ENCODE measurements at places on chromosomes 2 and 18.
A peak's percentile ranks its signal among the peaks of the same experiment; 100 is the strongest.

GRCh38 chr2:158477202-158477601, 20.4 kb downstream of the PKP4 start:
- no peak for DNase-seq

DNA sequence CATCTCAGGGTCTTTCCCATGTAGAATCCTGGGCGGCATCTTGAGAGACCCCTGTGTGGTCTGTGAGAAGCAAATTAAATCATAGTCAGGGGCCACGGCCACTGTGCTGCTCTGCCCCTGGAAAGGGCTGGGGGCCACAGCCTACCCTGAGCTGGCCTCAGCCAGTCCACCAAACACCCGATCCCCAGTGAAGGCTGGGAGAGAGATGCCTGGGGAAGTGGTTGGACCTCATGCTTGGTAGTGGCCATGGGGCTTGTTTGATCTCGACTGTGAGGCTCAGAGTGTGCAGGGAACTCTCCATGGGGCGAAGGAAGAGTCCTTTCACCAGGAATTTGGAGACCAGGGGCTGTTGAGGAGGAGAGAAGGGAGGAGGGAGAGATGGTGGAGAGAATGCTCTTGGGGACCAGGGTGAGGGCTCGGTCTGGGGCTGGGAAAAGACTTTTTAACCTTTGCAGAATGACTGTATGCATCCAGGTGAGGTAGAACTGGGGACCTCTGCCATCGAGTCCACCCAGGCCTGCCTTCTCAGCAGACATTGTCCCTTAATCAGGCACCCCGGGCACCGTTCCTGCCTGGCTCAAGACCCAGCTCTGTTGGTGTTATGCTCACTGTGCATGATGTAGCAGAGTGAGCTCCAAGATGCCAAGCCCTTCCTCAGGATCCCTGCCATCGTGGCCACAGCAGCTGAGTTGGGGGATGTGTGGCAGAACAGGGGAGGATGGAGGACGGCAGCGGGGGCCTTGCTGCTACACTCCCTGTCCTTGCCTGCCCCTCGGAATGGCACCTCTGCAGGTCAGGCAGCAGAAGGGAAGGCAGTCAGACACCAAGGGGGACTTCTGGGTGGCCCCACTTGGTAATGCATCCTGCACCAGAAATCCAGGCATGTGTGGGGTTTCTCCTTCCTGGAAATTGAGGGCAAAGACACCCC, 249.9 kb downstream of the DYSF start:
- DNase-seq: no peak

DNA sequence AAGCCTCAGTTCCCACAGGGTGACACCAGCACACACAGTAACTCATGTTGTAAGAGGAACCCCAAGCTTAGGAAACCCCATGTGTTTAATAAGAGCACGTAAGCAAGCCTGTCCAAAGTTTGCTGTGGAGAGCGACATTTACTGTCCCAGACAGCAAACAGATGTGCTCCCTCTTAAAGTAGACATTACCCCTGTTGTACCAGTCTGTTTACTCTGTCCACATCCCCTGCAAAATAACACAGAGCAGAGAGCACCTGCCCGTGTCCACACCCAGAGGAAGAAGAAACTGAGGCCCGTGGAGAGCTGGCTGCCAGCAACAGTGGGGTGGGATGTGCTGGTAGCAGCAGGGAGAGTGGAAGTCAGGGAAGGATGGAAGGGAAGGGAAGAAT, 243.5 kb downstream of the GBX2 start:
- DNase-seq: peak; percentile 17

DNA sequence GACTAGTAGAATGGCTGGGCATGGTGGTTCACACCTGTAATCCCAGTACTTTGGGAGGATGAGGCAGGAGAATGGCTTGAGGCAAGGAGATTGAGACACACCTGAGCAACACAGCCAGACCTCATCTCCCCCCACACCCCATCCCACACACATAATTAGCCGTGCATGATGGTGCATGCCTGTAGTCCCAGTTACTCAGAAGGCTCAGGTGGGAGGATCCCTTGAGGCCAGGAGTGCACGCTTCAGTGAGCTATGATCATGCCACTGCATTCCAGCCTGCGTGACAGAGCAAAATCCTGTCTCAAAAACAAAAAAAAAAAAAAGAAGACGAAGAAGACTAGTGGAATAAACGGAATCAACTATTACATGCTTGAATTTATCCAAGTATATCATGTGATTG, 150.0 kb downstream of the STK39 start:
- no peak for DNase-seq

GRCh38 chr18:40179729-40180461, 1775.1 kb upstream of the PIK3C3 start:
- DNase-seq: no peak

- DNase-seq: no peak
Measured at GRCh38 chr18:66632756-66633155, 28.9 kb upstream of the CDH19 start.

GRCh38 chr2:126187668-126188067, 468.3 kb upstream of the GYPC start:
- peak; percentile 77 for DNase-seq

DNA sequence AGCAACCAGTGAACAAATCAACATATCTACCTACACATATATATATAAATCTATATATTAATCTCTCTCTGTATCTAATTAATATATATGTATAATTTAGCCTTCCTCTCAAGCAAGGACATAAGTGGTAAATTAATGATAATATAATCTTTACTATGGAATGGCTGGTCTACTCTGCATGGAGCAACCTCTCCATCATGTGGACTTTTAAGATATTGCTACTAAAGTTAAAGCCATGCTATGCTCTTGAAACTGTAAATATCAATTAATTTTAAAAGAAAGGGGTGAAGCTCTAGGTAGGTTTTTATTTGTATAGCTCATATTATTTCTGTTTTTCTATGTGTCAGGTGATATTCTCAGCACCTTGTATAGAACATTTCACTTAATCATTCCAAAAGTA, 147.0 kb downstream of the PPP1R1C start:
- peak; percentile 18 for DNase-seq

DNA sequence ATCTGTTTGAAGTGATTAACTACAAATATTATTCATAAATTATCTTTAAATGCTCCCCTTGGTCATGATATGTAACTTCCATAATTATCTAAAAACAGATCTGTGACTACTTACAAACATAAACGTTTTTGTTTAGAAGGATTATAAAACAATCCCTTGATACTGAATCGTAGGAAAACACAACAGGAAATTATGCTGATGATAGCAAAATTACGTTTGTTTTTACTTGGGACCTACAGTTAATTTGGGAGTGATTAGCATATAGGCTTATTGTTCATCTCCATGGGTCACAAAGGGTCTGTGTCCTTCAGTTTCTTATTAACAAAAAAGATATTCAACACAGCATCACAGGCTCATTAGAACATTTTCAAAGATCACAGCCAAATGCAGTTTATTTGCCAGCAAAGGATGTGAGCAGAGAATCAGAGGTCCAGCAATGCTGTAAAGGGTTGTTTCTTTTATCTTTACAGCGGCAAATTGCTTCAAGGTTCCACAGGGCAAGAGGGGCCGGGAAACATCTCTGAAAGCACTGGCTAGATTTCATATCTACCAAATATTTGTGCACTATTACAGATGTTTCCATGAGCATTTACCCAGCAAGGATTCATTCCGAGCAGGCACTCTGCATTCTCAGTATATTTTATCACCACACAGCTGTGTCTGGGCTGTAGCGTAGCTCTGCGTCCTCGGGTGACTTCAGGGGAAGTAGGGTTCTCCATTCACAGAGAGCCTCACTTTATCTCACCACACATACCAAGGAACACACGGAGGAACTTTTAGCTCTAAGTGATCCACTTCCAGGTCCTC, 4.1 kb downstream of the CCDC195 start:
- DNase-seq: no peak

- no peak for DNase-seq
Measured at GRCh38 chr18:13745696-13746095, 19.2 kb downstream of the RNMT start.

DNA sequence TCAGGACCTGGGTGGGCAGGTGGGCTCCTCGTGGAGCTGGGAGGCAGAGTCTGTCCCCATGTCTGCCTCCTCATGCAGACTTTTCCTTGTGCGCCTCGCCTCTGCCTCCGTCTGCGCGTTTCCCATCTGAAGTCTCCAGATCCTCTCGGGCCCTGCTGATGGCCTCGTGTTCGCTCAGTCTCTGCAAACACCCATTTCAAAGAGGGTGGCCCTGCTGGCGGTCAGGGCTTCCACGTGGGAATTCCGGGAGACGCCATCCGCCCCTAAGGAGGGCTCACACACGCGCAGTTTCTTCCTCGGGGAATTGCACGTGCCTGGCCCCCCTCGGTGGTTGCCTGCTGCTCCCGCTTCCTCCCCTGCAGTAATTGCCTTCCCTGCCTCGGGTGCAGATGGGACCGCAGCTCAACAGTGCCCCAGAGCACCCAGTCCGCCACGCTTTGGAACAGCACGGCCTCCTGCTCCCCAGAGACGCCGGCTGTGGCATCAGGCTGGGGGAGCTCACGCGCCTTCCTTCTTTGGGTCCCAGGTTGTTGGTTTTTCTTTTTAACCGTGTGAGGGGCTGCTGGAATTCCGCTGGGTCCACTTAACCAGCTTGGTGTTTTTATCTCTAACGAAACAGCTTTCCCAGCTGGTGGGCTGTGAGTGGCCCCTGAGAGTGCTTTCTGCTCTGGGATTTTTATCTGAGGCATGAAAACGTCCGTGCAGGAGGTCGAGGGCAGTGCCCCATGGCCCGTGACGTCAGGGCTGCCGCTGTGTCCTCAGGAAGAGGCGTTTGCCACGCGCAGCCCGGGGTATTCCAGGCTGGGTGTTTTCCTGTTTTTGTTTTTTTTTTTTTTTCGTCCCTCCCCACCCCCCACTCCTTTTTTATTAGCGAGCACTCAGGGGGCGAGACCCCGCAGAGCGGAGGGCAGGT, 16.1 kb downstream of the NFATC1 start:
- no peak for DNase-seq

DNA sequence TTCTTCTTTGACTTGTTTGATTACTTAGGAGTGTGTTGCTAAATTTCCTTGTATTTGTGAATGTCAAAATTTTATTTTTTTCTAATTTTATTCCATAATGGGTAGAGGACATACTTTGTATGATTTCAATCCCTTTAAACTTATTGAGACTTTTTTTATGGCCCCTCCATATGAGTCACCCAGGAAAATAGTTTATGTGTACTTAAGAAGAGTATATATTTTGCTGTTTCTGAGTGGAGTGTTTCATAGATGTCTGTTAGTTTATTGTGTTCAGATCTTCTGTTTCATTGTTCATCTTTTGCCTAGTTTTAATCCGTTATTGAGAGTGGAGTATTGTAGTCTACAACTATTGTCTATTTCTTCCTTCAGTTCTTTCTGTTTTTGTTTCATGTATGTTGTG, 81.9 kb downstream of the EPB41L5 start:
- peak; percentile 29 for DNase-seq

DNA sequence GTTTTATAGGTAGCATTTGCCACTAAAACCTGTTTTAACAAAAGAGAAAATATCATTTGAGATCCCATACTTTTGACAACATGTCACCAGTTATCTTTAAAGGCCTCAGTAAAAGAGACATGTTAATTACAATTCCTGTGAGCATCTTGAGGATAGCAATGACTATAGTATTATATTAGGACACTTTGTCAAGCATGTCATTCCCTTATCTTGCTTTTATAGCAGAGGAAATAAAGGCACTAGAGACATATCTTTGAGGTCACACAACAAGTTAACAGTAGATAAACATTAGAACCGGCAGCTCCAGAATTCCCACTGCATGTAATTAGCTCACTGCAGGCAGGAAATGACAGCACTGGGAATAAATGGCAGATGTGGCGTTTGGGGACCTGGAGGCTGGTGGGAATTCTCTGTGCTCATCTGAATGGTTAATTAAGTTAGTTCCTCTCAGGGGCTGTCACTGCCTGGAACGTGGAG, 25.9 kb downstream of the LYPD6B start:
- DNase-seq: peak; percentile 82

DNA sequence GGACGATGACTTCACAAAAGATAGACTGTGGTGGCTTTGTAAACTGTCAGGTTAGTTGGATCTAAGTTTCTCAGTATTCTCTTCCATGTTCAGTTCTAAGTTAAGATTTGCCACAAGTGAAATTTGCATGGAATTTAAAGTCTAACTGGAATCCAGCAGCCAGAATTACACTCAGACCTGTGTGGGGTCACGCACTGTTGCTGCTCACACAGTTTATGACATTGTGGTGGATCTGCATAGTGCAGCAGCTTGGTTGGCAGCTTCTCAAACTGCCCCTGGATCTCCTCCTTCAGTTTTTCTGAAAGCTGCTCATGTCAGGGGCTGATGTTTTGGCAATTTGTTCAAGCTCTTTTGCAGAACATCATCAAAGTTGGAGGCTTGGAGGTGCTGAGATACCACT, 228.1 kb upstream of the KCNJ3 start:
- no peak for DNase-seq

DNA sequence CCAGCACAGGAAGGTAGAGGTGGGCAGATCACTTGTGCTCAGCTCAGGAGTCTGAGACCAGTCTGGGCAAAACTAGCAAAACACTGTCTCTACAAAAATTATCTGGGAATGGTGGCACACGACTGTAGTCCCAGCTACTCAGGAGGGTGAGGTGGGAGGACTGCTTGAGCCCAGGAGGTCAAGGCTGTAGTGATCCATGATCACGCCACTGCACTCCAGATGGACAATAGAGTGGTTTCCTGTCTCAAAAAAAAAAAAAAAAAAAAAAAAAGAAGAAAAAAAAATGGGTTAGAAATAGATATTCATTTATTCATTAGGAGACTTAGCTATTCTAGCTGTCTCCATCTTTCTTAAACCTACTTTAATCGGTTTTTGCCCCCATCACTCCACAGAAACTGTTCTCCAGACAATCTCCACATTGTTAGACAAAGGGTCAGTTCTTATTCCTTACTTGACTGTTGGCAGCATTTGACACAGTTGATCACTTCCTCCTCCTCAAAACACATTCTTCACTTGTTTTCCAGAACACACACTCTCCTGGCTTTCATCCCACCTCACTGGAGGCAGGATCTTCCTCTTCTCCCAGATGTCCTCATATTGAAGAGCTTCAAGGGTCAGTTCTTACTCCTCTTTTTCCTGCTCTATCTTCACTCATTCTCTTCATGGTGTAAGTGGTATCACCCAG, 103.1 kb downstream of the DTNB start:
- no peak for DNase-seq

GRCh38 chr2:27752551-27753237, 18.8 kb upstream of the MRPL33 start:
- DNase-seq: no peak

- no peak for DNase-seq
Measured at GRCh38 chr2:160108646-160109045, 46.2 kb upstream of the PLA2R1 start.

DNA sequence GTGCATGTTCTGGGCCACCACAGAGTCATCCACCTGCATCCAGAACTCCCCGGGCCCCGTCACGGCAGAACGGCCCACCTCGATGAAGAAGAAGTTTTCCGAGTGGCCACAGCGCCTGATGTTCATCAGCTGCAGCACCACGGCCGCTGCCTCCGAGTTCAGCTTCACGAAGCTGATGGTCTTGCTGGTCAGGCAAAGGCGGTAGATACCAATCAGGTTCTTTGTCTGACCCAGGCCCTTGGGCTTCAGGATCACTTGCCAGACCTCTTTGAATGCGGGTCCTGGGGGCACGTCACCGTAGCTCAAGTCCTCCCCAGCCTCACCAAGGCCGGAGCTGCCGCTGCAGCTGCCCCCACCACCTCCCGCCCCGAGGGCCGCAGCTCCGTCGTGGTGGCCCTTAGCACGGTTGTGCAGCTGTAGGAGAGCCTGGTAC, 1.6 kb downstream of the IRS1 start:
- DNase-seq: peak; percentile 64

All from mesenchymal stem cell (in vitro differentiated cells and primary cell).